ENCODE measurements at places on chromosomes 13 and 19.
A peak's percentile ranks its signal among the peaks of the same experiment; 100 is the strongest.

DNA sequence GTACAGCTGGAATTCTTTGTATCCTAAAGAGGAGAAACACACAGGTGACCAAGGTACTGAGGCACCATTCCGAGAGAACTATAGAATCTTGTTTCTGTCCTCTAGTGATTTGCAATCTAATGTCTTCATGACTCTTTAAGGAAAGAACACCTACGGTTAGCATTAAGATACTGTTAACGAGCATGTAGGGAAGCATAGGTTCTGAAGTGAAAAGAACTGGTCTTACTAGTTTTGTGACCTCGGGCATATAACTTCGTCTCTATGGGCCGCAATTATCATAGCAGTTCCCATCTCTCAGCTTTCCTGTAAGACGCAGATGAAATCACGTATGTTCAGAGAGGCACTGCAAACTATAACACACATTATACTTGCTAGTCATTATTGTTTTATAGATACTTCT, 193.0 kb upstream of the NBEA start:
- no peak for DNase-seq

DNA sequence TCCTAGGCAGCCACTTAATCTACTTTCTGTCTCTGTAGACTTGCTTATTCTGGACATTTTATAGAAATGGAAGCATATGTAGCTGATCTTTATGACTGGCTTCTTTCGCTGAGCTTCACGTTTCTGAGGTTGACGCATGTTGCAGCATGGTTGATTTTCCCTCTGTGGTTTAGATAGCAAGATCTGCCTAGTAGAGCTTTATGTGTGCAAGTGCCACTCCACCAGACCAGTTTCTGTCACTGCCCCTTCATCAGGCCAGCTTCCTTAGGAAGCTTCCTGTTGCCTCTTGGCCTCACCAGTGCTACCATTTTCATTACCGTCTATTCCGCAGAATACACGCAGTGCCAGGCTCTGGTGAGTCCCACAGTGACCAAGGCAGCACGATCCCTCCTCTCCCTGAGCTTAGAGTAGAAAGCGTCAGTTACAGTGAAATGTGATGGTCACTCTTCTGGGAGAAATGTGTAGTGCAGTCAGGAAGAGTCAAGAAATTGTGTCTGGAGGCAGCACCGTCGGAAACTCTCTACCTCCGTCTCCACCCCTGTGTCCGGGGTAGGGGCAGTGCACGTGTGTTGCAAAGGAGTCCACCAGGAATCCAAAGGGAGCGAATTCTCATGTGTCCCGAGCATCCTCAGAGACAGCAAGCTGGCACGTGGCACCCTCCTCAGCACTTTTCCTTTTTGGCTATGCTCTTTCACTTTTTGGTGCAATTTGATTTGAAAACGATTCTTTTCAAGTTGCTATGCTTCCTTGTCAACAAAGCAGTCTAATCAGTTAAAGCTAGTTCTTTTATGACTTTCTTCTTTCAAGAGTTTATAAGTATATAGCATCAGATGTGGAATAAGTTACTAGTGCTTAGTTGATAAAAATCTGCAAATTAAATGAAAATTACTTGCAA, 45.4 kb upstream of the GPR183 start:
- DNase-seq, result no peak

GRCh38 chr13:50116430-50116973, 101.3 kb downstream of the KCNRG start:
- DNase-seq, result no peak

GRCh38 chr19:58252102-58252685, 23.5 kb downstream of the ZNF544 start:
- no peak for DNase-seq

GRCh38 chr19:31658993-31659896, 310.0 kb upstream of the TSHZ3 start:
- no peak for DNase-seq

GRCh38 chr19:6481541-6482342, at the start of gene DENND1C:
DENND1C (minus strand) TSS chr19:6481787; CDS start chr19:6481695, 92 bp downstream.
- peak; percentile 61 for DNase-seq

DNA sequence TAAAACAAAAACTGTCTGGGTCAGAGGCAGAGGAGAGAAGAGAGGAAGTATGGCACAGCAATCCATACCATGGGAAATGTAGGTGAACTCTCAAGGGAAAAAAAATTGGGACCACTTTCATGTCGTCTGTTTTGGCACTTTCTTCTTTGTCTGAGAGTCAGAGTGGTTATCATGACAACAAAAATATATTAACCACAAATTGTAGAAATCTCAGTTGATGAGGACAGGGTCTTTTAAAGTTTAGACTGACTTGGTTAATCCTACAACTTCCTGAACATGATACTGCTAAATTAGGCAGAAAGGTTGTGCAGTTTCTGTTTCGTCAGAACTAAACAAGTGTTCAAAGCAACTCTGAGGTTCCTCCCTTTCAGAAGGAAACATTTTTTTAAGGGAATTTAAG, 15.2 kb downstream of the KLF5 start:
- no peak for DNase-seq

GRCh38 chr13:27524981-27525975, 74.9 kb upstream of the MTIF3 start:
- DNase-seq, result no peak

DNA sequence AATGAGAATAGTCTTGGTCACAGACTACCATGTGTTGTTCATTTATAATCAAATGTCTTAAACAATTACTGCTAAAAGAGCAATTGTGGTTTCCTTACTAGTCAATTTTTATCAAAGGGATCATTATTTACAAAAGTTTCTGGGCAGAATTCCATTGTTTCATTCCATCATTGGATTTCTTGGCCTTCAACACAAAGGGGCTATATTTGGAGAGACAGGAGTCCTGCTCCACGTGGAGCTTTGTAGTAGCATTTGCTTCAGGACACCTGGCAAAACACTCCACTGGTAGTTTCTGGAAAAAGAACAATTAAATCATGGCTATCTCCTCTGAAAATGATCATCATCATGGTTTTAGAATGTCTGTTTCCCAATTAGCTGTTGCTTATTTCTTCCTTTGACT, 22.3 kb upstream of the STARD13 start:
- DNase-seq, result no peak

GRCh38 chr13:102847272-102848234, 1.7 kb downstream of the ERCC5 start:
- DNase-seq, result no peak

- DNase-seq, result no peak
These were observed 28.4 kb downstream of the PSG1 start for GRCh38 chr19:42850981-42851717.

DNA sequence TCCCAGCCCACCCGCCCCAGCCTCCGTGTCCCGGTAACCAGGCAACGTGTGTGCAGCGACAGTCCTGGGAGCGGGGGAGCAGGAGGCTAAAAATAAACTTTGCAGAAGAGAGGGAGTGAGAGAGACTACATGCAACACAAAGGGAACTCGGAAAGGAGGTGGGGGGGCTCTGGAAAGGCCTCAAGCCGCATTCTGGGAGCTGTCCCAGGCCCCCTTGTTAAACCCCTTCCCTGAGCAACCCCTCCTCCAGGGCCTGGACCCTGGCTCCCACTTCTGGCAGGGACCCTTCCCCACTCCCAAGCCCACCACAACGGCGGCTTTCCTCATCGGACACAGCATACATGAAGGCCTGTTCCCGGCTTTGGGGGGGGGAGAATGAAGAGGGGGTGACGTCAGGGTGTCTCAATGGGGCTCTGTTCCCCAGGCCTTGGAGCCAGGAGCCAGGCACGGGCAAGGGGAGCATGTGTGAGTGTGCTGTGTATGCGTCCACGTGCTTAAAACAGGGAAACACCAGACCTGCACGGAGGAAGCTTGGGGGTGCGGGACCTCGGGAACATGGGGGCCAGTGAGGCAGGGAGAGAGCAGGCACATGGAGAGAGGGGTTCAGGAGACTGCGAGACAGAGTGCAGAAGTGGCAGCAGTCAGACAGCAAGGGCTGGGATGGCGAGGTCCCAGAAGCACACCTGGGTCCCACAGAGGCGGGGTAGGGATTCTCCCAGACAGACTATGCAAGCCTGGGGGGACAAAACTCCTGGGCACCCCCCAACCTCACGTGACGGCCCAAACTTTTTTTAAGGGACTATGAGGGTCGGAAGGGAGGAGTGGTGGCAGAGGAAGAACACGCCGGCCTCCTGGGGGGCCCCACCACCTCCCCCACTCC, 2.3 kb downstream of the ERF start:
- no peak for DNase-seq

All from H9 (cell line).